Activated naive CD8-positive, alpha-beta T cell treated with anti-CD3 and anti-CD28 coated beads, Interleukin-2, amount 10 ng/mL, durations not matched to agents 7 days and 5 days (primary cell): ENCODE measurements at places on chromosomes 2 and 18.

GRCh38 chr2:191611614-191612013, 66.3 kb upstream of the NABP1 start:
- DNase-seq: no peak

DNA sequence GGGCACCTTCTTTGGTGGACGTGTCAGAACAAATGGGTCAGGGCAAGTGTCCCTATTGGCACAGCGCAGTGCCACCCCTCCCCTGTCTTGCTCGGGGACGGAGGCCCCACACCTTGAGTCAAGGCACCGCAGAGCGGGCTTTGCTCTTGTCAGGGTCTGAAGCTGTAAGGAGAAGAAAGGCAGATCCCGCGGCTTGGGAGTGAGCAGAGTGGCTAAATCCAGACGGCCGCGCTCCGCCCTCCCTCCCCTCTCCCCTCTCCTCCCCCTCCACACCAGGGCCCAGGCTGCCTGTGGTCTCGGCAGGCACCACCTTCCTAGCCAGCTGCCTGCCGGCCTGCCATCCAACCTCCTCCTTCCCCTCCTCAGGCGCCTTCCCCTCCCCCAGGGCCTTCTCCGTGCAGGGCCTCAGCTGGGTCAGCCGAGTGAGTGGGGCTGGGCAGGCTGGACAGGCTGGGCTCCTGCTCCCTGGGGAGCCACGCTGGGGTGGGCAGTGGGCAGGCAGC, 25.8 kb downstream of the SPEG start:
- no peak for DNase-seq

- DNase-seq: no peak
Observed at GRCh38 chr18:79372991-79373390, 22.7 kb upstream of the NFATC1 start.

DNA sequence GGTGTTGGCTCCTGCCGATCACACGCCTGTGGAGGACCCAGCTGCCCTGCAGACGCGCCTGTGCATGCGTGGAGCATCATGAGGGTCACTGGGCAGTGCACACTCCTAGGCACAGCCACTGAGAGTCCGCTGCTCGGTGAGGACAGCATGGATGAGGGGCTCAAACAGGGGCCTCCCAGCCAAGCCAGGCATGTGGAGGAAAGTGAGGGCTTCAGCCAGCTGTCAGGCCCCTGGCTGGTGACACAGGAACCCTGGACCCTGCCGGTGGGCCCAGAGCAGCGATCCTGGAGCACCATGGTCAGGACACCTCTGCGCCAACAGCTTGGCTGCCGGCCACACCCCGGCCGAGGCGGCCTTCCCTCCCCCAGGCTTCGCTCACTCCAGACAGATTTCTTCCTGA, 171.2 kb downstream of the RTP5 start:
- no peak for DNase-seq

- no peak for DNase-seq
Observed at GRCh38 chr18:77114415-77115191, 18.0 kb downstream of the MBP start.

GRCh38 chr18:76490033-76490432, 5.0 kb downstream of the ZNF516 start:
- no peak for DNase-seq

DNA sequence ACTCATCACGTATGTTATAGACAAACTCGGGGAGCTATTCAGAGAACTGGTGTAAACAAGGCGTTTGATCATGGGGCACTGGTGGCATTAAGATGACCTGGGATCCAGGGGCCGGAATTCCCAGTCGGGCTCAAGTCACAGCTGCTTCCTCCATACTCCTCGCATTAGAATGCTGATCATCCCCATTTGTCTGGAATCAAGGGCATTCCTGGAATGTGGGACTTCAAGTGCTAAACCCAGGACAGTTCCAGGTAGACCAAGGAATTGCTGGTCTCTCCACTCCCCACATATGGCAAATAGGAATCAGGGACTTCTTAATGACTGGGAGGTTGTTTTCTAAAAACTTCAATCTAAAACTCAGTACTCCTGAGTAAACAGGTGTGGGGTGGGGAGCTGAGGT, 355.7 kb upstream of the RAB6C start:
- no peak for DNase-seq

DNA sequence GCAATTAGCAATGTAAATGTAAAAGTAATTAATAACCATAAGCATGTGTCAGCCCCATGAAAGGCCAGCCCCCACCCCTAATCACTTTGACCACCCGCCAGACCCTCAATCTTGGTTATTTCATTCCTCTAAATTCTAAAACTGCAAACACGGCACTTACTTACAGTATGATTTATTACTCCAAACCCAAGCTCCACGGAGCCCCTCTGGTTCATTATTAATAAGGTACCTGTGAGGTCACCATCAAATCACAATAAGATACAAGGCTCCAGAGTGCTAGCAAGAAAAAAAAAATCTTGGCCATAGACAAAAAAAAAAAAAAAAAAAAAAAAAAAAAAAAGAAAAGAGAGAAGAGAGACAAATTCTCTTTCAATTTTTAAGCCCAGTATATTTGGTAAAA, 879.5 kb downstream of the TDRD15 start:
- DNase-seq: no peak

GRCh38 chr2:223952280-223952968, 4.8 kb upstream of the MRPL44 start:
- DNase-seq: no peak

DNA sequence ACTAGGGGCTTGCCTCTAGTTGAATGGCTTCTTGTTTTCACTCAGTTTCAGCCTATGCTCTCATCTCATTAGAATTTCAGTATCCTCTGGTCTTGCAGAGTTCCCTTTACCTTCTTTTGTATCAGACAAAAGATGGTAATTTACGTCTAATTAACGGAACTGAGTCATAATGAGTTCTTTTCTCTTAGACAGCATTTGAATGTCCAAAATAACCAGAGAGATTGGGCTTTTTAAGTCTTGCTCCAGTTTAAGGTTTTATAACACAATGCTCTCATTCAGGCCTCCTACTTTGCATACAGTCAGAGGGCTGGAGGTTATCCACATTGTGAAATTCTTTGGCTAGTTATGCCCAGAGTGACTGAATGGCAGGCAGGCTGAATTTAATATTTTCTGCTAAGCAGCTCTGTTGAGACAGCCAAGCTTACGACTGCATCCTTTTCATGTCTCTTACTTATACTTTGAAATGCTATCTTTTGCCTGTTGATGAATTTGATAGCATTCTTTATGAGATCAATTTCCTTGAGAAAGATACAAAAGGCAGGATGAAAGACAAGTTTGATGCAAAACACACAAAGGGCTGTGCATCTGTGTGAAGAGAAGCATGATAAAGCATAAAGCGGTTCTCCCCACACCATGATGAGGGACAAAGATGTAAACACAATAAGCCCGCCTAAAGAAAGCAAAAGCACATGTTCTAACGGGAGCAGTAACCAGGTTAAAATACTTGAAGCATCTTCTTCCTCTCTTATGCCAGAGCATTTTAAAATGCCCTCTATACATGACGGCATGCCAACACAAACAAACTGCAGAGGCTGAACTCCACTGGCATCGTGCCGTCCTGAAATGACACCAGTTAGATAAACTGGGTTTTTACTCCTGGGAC, 90.0 kb downstream of the CDH2 start:
- DNase-seq: no peak

DNA sequence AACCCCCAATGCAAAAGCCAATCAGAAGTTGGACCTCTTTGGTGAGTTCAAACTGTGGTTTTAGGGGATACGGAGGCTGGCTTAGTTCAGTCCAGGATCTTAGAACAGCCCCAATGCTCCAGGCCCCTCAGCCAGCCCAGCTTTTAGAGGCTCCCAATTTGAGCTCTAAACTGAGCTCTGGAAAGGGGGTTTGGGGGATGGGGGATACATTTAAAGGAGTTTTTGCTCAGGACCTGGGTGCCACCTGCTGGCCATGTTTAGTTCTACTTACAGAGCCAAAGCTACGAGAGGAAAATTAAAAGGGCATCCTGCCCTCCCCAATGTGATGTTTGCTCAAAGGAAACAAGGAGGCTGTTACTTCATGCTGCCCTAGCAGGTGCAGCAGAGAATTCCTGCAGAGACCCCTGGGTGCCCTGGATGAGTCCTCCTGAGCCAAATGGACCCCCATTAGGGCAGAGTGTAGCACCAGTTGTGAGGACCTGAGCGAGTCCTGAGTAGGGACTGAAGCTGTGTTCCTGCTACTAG, 15.9 kb upstream of the TMEM214 start:
- DNase-seq: peak; percentile 44

DNA sequence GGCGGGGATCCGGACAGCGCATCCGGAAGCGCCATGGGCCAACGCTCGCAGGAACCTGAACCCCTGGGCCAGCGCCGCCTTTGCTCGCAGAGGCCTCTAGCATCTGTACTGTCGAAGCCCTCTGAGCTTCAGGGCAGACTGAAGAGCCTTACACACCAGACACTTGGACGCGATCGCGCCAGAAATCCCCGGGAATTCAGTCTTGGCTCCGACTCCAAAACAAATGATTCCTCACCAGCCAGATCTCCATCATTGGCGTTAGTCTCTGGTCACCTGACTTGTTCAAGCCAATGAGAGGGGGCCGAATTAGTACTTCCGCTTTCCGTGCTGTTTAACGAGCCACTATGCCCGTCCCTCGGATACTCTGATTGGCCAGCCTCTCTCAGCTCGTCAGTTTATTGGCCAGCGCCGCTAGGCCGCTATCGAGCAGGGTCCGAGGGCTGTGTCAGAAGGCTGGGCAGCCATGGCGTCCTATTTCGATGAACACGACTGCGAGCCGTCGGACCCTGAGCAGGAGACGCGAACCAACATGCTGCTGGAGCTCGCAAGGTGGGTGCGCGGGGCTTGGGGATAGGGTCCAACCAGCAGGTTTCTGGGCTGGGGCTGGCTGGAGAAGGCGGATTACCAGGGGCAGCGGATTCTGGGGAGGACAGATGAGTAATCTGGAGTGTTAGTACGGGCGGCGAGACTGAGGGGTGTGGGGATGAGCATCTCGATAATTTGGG, at the start of gene RNF181:
Gene RNF181 (plus strand): TSS at position 445 of the 725 bp plus-strand sequence. CDS start 19 bp downstream, at position 464.
- peak; percentile 83 for DNase-seq

DNA sequence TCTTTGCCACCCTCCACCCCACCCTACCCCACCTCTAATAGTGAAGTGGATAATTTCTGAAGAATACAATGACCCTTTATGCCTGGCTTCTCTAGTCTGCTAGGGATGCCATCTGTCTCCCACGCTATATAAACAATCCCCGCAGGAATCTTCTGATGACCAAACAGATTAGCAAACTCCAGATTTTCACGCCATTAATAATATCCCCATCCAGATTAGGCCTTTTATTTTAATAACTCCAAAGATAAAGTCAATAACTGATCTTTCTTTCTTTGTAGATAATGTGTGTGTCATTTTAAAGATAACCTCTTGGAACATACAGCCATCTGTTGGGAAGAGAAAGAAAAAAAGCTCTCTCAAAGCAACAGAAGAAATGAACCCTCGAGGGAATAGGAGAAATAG, 47.9 kb upstream of the CCDC150 start:
- DNase-seq: no peak

- no peak for DNase-seq
Observed at GRCh38 chr2:237533668-237534161, 32.7 kb upstream of the PRLH start.

GRCh38 chr2:39325966-39326365, 82.2 kb upstream of the CDKL4 start:
- no peak for DNase-seq

DNA sequence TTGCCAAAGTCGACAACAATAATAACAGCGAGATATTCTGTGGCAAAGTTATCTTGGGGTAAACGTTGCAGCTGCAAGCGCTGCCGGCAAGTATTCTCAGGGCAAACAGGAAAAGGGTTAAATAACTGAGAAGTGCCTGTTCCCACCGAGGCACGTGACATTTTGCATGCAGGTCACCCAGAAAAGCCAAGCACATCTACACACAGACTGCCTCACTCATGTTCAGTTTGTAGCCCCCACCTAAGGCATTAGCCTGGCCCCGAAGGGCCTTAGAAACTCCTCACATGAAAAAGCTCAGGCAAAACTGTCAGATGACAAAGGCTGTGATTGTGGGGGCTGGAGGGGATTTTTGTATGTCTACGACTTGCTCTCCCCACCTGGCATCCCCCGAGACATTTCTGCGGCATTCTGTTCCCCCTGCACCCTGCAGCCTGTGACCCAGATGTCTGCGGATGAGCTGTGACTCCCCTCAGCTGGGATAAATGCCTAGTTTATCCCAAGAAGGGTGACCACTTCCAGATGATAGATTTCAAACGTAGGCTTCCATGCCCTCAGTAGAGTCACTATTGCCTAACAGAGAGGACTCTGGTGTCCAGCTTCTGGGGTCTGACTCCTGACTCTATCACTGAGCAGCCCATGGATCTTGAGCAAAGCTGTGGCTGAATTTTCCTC, 215.2 kb upstream of the SIX2 start:
- no peak for DNase-seq

- peak; percentile 68 for DNase-seq
Observed at GRCh38 chr2:72924353-72925240, 7.3 kb downstream of the EMX1 start.

DNA sequence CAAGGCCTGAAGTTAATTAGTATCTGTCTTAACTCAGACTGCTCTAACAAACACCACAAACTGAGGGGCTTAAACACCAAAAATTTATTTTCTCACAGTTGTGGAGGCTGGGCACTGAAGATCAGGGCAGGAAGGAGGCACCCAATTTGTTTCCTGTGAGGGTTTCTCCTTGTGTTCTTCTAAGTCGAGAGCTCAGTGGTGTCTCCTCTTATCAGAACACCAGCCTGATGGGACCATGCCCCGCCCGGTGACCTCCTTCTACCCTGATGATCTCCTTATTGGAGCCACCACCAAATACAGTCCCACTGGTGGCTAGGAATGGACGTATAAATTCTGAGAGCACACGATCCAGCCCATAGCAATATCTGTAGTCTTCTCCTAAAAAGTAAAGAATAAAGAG, 20.5 kb downstream of the TMEM18 start:
- DNase-seq: no peak

GRCh38 chr2:60259781-60260180, 293.7 kb downstream of the BCL11A start:
- no peak for DNase-seq

DNA sequence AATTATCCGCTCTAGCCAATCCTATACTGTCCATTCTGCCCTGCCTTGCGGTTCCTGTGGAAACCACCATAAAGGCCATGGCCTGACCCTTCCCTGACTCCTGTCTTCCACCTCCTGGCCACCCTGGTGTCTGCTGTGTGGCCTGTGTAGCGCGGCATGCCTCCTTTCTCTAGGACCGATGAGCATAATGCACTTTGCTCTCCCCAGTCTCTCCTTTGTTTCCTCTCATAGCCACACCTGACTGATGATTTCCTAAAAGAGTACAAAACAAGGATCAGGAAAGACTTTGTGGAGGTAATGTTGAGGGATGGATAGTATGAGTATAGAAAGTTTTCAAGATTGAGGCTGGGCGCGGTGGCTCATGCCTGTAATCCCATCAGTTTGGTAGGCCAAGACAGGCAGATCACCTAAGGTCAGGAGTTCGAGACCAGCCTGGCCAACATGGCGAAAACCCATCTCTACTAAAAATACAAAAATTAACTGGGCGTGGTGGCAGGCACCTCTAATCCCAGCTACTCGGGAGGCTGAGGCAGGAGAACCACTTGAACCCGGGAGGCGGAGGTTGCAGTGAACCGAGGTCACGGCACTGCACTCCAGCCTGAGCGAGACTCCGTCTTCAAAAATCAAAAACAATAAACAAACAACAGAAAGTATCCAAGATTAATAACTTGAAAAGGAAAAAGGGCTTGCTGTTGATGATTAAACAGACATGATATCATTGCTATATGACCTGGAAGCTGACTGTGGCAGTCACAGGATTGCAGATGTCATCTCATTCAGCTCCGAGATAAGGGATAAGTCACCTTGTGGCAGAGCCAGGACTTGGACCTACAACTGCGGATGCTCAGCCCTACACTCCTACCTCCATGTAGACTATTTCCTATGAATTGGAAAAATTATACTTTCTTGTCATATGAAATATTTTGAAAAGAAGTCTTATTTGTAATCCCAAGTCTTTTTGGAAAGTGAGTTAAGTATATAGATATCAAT, 16.6 kb downstream of the SOWAHC start:
- no peak for DNase-seq
